Trophoblast cell (in vitro differentiated cells and primary cell): ENCODE measurements at places on chromosomes 13 and 19.
A peak's percentile ranks its signal among the peaks of the same experiment; 100 is the strongest.

- no peak for DNase-seq
Observed at GRCh38 chr13:51033421-51034185, 77.5 kb downstream of the C13orf42 start.

DNA sequence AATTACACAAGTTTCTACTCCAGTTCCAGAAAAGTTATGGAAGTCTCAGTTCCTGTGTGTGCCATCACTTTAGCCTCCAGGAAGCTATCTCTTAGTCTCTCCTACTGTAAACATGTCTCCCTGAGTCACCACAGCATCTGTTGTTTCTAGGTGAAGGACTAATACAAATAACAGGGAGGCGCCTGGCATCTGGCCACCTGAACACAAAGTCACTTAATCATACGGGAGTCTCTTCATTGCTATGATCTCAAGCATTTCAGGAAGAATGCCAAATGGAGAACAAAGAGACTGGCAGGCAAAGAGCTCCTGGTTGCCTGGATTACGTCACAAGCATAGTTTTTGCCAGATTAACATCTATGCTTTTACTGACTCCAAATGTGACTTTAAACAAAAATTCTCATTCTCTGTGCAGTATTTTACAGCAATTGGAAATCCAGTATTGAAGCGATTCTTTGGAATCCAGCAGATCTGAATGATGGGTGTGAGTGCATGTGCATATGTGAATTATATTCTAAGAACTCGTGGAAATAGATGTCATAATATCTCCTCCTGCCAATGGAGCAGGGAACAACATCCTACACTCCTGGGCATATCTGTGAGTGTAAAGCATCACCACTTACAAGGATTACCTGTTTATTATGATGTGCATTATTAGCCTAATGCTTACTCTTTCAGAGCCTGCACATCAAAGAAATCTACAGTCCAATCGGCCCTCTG is 572.8 kb downstream of the PCDH9 start:
- DNase-seq = peak; percentile 80

- no peak for DNase-seq
Observed at GRCh38 chr13:49602005-49602404, 16.6 kb upstream of the RCBTB1 start.

DNA sequence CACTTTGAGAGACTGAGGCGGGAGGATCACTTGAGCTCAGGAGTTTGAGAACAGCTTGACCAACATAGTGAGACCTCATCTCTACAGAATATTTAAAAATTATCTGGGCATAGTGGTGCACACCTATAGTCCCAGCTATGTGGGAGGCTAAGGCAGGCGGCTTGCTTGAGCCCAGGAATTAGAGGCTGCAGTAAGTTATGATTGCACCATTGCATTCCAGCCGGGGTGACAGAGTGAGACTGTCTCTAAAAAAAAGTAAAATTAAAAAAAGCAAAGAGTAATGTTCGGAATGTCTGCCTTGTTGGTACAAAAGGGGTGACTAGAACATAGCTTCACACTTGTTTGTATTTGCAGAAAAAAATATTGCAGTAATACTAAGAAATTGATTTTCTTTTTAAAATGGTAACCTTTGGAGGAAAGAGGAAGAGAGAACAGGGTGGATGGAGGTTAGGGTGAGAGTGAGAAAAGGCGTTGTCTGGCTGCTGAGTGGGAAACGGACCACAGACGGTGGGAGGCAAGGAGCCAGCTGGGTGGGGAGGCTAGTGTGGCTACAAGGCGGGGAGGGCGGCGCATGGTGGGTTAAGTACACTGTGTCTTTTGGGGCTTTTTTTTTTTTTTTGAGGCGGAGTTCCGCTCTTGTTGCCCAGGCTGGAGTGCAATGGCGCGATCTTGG is 10.2 kb downstream of the PPP1R14A start:
- DNase-seq = no peak

- no peak for DNase-seq
Observed at GRCh38 chr13:50015750-50016149, 506 bp downstream of the KCNRG start.

DNA sequence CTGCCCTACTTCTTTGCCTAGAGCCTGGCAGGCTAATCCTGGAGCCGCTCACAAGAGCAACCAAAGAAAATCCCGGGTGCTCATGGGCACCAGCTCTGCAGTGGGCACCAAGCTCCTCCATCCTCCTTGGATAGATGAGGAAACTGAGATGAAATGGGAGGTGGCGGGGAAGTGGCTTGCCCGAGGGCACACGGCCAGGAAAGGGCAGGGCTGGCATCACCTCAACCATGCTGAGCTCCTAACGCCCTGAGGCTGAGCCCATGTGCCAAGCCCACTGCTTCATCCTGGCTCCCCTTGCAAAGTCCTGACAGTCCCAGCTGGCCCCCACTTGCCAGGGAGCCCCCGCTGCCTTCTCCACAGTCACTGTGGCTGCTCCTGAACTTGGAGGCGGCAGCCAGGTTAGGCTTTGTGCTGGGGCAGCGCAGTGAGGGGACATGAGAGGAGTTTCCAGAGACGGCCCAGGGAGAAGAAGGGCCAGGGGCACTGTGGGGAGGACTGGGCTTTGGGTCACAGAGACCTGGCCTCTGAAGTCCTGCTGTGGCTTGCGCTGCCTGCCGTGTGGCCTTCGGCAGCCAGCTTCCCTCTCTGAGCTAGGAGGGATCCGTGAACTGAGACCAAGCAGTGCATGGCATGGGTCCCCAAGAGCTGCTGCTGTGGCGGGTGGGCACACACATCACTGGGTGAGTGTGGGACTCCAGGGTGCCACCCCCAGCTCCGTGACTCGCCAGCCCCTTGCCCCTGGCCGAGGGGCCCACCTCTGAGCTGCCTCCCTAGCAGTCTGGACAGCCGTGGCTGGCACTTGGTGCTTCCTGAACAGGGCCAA is 17.5 kb downstream of the TMED1 start:
- no peak for DNase-seq

DNA sequence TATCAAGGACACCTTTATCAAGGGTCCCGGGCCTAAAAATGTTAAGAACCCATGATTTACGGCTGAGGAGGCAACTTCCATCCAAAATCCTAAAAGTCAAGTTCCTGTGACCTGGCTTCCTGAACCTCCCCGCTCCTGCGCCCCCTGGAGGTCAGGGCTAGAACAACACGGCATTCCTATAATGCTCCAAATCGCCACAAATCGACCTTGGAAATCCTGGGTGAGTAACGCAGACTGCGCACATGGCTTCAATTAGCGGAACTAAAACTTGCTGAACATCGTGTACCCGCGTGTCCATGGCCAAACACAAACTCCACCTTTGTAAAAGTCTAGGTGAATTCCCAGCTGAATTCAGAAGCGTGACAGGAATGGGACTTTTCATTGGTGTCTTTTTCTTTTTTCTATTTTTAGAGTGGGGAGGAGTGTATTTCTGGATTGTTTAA is 4.3 kb upstream of the C5AR1 start:
- DNase-seq = peak; percentile 99

DNA sequence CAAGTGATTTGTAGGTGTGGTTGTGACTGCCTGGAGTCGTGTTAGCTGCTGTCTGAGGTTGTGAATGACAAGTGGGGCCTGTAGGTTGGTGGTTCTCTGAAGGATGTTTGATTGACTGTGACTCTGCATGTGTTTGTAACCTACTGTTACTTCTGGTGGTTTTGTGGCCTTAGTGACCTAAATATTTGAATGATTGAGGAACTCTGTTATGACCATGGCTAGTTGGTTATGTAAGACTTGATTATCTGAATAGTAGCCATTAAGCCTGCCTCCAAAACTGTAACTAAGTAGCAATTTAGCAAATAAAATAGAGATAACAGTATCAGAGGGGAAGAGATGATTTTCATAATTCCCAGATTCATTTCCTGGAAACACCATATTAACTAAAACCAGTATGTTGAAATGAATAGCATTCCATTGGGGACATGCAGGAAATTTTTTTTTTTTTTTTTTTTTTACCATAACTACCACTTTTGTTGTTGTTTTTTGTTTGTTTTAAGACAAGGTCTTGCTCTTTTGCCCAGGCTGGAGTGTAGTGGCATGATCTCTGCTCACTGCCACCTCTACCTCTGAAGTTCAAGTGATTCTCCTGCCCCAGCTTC is 865 bp downstream of the ZNF382 start:
- peak; percentile 16 for DNase-seq

GRCh38 chr19:45823182-45823581 is 8.1 kb upstream of the RSPH6A start:
- no peak for DNase-seq
